KBM-7 (cell line): ENCODE measurements at places on chromosomes 2 and 18.

GRCh38 chr2:30366199-30366691 lies 80.8 kb upstream of the LCLAT1 start:
- no peak for DNase-seq

DNA sequence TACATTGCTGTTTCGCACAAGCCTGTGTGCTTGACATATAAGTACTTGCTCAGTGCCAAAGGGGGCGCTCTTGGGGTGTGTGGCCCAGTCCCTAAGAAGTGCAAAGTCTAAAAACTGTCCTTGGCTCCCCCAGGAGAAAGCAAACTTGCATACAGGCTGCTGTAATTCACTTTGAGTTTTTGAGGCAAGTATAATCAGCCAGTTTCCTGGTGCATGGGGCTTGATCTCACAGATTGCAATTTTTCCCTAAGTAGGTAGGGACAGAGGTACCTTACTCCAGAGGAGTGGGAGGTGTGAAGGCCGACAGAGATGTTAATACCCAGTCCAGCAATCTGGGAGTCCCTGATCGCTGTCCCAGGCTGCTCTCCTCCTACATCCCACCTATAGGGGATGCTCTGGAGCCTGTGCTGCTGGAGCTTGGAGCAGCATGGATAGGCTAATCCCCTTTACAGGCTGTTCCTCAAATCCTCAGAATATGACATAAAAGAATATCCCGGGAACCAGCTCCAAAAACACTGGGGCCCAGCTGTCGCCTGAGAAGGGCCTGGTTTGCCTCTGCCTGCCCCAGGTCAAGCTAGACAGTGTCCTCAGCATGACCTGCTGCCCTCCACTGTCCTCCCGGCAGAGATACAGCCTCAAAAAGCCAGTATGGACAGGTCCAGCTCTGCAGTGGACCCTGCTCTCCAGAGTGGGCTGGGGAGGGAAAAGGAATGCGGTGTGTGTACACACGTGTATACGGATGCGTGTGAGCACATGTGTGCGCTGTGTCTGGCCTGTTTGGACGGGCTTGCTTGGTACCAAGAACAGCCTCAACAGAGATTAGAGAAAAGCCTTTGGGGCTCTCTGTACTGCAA lies 136.5 kb upstream of the HAAO start:
- peak; percentile 62 for DNase-seq

DNA sequence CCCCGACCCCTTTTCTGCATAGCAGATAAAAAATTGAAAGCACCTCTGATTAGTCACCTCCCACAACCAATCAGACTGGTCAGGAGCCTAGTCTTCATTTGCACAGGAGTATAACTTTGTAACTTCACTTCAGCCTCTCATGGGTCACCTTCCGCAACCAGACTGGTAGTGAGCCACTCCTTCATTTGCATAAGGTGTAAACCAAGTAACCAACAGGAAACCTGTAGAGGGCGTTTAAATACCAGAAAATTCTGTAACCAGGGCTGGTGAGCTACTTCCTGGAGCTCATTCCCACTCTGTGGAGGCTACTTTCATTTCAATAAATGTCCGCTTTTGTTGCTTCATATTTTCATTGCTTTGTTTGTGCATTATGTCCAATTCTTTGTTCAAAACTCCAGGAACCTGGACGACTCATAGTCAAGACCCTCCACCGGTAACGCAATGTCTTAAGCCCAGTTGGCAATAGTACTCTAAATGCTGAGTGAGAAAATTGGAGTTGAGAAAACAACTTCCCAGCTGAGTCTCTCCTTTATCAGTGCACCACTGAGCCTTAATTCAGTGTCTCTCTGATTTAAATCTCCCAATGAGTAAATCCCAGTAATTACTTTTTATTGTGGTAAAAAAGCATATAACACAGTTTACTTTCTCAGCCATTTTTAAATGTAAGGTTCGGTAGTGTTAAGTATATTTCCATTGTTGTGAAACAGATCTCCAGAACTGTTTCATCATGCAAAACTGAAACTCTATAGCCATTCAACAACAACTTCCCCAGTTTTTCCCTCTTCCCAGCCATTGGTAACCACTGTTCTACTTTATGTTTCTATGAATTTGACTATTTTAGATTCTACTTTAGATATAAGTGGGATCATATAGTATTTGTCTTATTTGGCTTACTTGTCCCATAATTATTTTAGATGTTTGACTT lies 392.7 kb upstream of the SLC8A1 start:
- DNase-seq, result peak; percentile 10

- DNase-seq, result peak; percentile 80
Measured at GRCh38 chr18:31101183-31102024, 817 bp downstream of the DSC2 start.

DNA sequence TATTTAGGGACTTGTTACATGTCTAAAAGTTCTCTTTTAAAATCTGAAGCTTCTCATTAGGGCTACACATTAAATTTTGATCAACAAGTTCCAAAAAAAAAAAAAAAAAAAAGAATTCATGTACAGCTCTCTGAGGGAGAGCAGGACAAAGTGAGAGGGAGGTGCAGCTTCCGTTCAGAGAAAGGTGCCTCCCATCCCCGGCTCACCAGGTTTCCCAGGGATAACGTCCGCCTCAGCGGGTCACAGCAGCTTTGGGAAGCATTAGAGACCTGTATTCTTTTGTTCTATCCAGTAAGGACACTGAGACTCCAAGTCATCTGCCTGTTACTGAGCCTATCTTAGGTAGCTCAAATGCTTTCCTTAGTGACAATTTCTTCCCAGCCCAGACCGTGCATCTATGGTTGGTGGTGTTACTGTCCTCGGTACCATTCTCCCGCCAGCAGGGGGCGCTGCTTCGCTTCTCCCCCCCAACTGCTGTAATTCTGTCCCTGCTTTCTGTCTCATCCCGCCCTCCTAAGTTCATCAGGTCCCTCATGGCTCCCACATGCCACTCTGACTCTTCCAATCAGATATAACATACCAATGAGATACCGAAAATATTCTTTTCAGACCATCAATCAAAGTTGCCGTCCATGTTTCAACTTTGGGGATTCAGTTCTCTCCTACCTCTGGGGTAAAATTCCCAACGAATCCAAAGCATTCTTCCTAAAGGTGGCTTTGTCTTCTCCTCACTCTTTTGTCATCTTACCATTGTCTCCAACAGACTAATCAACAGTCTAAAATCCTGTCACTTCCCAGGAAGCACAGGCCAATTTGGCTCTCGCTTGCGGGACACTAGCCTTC lies 466.5 kb downstream of the METTL4 start:
- peak; percentile 77 for DNase-seq

DNA sequence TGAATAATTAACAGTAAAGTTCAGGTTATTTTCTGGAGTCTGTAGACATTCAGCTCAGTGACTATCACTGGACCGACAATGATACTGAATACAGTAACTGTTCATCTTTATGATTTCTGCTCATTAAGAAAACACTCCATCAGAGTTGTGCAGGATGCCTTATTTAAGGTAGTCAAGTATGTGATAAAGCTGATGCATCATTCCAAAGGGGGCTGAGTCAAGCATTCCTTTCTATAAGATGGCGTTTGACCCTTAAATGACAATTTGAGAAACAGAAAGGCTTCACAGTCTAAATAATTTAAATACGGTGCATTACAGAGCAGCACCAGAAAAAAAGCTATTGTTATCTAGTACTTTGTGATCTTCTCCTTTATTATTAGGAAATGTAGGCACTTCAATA lies 131.1 kb downstream of the CDH2 start:
- DNase-seq, result no peak

DNA sequence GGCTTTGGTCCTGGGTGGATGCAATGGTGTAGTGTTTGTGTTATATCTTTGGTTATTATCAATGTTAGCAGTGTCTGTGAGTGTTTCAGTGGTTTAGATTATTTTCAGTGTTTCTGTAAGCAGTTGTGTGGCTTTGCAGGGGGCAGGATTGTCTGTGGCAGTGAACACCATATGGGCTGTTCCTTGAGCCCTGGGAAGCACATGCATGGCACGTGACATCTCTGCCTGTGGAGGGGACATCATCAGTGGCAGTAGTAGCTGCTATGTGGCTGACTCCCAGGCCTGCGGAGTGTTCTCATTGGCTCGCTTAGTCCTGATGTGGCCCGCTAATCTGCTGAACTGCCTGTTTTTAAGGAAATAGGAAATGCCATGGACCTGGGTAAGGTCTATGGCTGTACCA lies 327.5 kb downstream of the GULP1 start:
- DNase-seq, result no peak

GRCh38 chr18:35939138-35939537 lies 33.3 kb upstream of the RMP24 start:
- DNase-seq, result peak; percentile 13

- DNase-seq, result no peak
Measured at GRCh38 chr2:232286001-232286868, 92.3 kb upstream of the ALPP start.

DNA sequence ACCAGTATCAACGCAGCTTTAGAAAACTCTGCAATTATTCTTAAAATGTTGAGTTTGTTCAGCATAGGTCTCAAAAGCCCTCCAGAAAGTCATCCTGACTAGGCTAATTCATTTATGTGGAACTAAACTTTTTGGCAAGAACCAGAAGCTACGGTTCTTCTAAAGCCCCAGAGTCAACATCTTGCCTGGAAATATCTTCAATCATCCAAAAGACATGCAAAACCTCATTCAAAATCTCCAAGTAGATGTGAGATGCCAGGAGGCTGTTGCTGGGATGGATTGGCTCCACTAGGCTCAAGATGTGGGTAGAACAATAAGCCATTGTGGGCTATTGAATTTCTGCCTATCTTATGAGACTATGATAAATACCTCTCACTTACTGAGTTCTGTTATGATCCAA lies 2.1 kb upstream of the SCG2 start:
- DNase-seq, result no peak

DNA sequence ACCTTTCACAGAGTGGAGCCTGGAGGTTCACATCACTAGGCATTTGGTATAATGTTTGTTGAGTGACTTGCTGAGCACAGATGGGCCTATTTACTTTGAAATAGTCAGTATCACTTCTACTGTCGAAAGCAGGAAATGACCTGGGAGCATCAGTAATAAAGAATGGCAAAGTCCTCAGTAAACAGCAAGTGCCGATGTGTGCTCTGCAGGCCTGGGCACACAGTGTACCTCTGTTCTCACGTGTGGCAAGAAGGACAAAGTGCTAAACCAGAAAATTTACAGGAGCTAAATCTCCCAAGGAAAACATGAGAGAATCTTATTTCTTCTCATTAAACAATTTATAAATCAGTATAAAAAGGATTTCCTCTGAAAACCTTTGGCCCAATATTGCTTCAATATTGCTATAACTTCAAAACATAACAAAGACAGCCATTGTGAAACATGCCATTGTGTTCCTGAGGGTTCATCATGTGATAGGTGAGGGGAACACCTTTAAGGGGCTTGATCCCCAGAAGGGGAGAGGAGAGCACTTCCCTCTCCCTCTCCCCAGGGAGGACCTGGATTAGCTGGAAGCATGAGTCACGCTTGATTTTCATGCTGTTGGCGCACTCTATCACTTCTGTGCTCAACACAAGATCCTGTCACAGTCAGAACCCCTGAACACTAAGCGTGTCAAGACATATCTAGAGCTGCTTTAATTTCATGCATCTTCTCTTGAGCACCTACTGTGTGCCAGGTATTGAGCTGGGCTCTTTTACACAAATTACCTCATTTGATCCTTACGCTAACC lies 131.5 kb upstream of the SMAD2 start:
- DNase-seq, result no peak

DNA sequence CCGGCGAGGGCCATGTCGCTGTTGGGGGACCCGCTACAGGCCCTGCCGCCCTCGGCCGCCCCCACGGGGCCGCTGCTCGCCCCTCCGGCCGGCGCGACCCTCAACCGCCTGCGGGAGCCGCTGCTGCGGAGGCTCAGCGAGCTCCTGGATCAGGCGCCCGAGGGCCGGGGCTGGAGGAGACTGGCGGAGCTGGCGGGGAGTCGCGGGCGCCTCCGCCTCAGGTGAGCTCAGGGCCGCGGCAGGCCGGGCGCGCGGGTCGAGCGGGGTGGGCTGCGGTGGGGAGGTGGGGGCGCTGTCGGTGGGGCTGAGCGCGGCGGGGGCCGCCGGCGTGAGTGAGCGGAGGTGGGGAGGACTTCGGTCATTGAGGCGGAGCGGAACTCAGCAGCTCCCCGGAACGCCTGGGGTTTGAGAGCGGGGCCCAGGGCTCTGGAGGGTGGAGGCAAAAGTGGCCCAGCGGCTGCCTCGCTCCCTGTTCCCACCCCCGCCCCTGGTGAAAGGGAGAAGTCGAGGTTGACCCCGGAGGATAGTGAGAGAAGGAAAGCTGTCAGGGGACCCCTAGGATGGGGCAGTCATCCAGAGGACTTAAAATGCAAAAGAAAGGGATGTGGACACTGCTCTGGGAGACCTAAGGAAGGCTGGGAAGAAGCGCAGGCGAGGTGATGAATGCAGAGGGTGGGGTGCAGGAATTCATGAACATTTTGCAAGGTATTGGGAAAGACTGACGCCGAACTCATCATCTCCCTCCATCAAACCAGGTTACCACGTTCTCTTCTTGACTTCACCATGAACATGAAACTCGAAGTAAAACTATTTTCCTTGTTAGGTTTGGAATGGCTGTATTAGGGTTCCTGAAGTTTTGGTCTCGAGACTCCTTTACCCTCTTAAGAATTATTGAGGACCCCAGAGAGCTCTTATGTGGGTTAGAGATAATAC lies 633 bp downstream of the MALT1 start:
- peak; percentile 42 for DNase-seq

- peak; percentile 52 for DNase-seq
Measured at GRCh38 chr2:20093263-20094141, 42.1 kb upstream of the LAPTM4A start.

DNA sequence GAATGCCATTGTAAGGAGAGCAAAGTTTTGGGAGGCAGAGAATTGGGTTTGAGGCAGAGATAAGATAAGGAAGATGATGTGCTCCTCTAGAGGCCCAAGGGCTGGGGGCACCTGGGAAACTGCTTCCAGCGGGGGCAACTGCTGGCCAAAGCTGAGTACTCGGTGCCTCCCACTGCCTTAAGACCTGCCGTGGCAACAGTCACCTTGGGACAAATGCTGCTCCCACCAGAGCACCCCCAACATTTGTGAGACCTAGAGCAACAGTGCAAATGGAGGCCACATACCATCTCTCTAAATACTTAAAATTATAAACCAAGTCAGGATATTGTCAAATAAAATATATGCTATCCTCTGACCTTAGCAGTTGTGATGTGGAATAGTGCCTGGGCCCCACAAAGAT lies 127.1 kb downstream of the CAPN13 start:
- DNase-seq, result no peak

GRCh38 chr18:11849841-11850634 lies 1.2 kb upstream of the CHMP1B start:
- peak; percentile 71 for DNase-seq

- DNase-seq, result no peak
Measured at GRCh38 chr2:47225061-47225783, 70.1 kb upstream of the STPG4 start.
